ENCODE measurements at places on chromosomes 13 and 19.
A peak's percentile ranks its signal among the peaks of the same experiment; 100 is the strongest.

- no peaks in the 10 kb centered on the region for H3K36me3 ChIP-seq
- DNase-seq = no peak
- no peaks in the 10 kb centered on the region for H3K27me3 ChIP-seq
- no peaks in the 10 kb centered on the region for H3K4me1 ChIP-seq
- H3K4me3 ChIP-seq = no peak overlapping the region
- H3K27ac ChIP-seq = no peak overlapping the region
These were observed 81.0 kb downstream of the GPR12 start for GRCh38 chr13:26679411-26680122.

GRCh38 chr13:46348961-46349360 is 38.1 kb downstream of the RUBCNL start:
- no peaks in the 10 kb centered on the region for H3K27me3 ChIP-seq
- H3K4me3 ChIP-seq = no peak overlapping the region
- H3K4me1 ChIP-seq = no peaks in the 10 kb centered on the region
- no peak overlapping the region for H3K27ac ChIP-seq
- H3K36me3 ChIP-seq = no peaks in the 10 kb centered on the region

- no peak for DNase-seq
- H3K36me3 ChIP-seq = no peaks in the 10 kb centered on the region
- H3K4me1 ChIP-seq = no peaks in the 10 kb centered on the region
- H3K27me3 ChIP-seq = no peaks in the 10 kb centered on the region
These were observed 125.9 kb downstream of the MIPEP start for GRCh38 chr13:23763318-23763717.

DNA sequence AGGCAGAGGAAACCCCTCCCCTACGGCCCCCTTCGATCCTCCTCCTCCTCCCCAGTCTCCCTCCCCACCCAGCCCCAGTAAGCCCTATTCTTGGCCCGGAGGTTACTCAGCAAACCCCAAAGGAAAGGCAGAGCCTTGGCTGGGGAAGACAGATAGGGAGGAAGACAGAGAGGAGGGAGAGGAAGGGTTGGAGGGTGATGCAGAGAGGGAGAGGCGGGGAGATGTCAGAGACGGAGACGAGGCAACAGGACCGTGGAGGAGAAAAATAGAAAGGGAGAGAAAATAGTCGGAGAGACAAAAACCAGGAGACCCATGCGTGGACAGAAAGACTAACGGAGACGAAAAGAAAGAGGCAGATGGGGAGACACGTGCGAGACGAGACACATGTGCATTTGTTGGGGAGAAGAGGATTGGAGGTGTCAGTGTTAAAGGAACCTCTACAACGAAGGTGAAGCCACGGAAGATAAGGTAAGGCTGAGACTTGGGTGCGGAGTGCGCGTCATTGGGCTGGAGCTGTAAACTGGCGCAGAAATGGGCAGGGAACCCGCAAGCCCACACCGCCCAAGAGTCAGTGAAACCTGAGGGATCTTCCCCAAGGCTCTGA is 2.9 kb downstream of the TGFB1 start:
- no peak for DNase-seq
- peaks cover 8% of the 10 kb centered on the region for H3K4me1 ChIP-seq
- H3K27me3 ChIP-seq = no peaks in the 10 kb centered on the region
- H3K4me3 ChIP-seq = peak overlapping the region; percentile 91
- H3K36me3 ChIP-seq = no peaks in the 10 kb centered on the region

DNA sequence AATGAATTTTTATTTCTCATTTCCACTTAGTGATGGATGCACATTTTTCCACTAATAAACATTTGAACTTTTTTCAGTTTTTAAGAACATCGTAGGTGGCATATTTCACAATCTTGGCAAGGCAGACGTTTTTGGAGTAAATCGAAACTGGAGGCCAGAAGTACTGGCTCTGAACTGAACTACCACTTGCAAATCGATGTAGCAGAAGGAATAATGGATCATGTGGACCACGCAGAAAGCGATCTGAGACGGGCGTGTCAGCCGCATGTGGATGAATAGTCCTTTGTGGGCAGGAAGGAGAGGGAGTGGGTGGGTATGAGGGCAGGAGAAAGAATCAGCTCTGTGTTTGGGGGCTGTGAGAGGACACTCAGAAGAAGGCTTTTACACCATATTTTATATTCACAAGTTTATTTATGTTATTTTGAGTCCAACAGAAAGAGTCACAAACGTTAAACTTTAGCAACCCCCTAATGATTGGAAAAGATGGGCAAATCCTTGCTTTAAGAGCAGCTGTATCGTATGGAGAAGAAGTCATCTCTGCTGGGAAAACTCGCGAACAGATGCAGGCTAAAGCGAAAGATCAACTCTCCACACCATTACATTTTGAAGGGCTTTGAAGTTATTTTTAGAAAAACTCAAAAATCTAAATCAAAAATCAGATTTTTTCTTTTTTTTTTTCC is 90.5 kb downstream of the COL4A2 start:
- no peaks in the 10 kb centered on the region for H3K27me3 ChIP-seq
- no peak overlapping the region for H3K4me3 ChIP-seq
- no peaks in the 10 kb centered on the region for H3K4me1 ChIP-seq

- no peaks in the 10 kb centered on the region for H3K4me1 ChIP-seq
- DNase-seq = no peak
- H3K27ac ChIP-seq = no peak overlapping the region
- H3K36me3 ChIP-seq = no peaks in the 10 kb centered on the region
- no peak overlapping the region for H3K4me3 ChIP-seq
These were observed 26.6 kb downstream of the DNAJC3 start for GRCh38 chr13:95703576-95703975.

GRCh38 chr13:42740753-42741152 is 40.6 kb upstream of the FAM216B start:
- no peaks in the 10 kb centered on the region for H3K36me3 ChIP-seq
- no peaks in the 10 kb centered on the region for H3K27me3 ChIP-seq
- DNase-seq = no peak

- H3K4me3 ChIP-seq = peak overlapping the region; percentile 72
- peak; percentile 53 for DNase-seq
- peak overlapping the region; percentile 86 for H3K27ac ChIP-seq
- peaks cover 34% of the 10 kb centered on the region for H3K4me1 ChIP-seq
These were observed 28.5 kb downstream of the VAV1 start for GRCh38 chr19:6800991-6801484.

DNA sequence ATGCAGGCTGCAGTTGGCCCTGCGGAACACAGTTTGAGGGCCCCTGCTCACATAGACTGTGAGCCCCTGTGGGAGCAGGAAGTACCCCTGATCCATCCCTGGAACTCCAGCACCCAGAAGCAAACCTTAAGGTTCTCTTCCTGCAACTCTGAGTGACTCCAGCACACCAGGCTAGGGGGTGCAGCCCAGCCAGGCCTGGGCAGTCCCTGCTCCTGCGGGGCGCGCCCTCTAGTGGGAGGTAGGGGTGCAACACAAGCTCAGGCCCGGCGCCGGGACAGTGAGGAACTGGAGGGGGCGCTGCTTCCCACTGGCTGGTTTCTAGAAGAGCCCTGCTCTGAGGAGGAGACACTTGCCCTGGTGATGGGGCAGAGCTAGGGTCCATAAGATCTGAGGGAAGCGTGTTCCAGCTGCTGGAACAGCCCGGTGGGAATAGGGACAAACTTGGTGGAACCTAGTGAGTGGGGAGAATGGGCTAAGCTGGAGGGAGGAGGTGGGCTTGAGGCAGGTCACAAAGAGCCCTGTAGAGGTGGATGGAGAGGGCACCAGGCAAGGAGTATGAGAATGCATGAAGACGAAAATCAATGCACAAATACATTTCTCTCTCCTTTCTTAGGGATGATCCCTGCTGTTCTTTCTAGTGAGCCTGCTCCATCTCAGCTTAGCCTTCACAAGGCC is 5.0 kb downstream of the ZSCAN5A start:
- no peak overlapping the region for H3K27ac ChIP-seq
- no peak overlapping the region for H3K4me3 ChIP-seq
- DNase-seq = peak; percentile 63
- no peaks in the 10 kb centered on the region for H3K36me3 ChIP-seq
- H3K4me1 ChIP-seq = peaks cover 6% of the 10 kb centered on the region
- H3K27me3 ChIP-seq = no peaks in the 10 kb centered on the region

DNA sequence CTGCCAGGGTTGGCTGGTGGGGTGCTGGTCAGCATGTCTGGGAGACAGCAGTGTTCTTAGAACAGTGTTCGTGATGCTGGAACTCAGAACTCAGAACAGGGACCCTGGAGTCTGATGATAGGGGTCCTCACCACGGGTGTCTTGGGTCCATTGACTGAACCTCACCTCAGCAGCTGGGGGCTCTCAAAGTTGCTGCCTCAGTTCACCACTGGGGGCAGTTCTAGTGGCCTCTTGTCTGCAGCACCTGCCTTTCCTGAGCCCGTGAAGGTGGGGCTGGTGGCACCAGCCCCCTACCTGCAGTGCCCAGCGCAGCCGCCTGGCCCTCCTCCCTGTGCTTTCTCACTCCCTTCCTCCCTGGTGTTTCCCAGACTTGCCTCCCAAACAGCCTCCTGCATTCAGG is 28.5 kb downstream of the SAFB start:
- no peak overlapping the region for H3K27ac ChIP-seq
- peaks cover 67% of the 10 kb centered on the region for H3K36me3 ChIP-seq
- H3K4me3 ChIP-seq = no peak overlapping the region
- no peaks in the 10 kb centered on the region for H3K27me3 ChIP-seq

DNA sequence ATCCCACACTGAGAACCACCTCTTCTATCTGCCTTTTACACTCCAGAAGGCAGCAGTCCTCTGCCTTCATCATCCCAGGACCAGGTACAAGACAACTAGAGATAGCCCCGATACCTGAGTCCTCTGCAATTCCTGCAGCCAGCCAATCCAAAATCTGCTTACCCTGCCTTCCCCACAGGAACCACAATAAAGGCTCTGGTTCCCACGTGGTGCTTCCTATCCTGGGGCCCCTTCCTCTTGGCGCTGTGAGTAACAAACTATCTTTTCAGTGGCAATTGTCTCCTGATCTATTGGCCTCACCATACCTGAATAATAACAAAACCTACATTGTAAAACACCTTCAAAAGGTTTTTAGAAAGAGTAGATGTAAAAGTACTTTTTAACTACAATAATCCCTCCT is 63.1 kb downstream of the ZDHHC20 start:
- no peak overlapping the region for H3K27ac ChIP-seq
- no peaks in the 10 kb centered on the region for H3K36me3 ChIP-seq
- DNase-seq = no peak
- H3K4me1 ChIP-seq = no peaks in the 10 kb centered on the region
- no peak overlapping the region for H3K4me3 ChIP-seq

GRCh38 chr13:27266917-27267316 is 3.7 kb upstream of the RASL11A start:
- no peaks in the 10 kb centered on the region for H3K36me3 ChIP-seq
- H3K4me1 ChIP-seq = no peaks in the 10 kb centered on the region
- no peak overlapping the region for H3K4me3 ChIP-seq
- no peak for DNase-seq

DNA sequence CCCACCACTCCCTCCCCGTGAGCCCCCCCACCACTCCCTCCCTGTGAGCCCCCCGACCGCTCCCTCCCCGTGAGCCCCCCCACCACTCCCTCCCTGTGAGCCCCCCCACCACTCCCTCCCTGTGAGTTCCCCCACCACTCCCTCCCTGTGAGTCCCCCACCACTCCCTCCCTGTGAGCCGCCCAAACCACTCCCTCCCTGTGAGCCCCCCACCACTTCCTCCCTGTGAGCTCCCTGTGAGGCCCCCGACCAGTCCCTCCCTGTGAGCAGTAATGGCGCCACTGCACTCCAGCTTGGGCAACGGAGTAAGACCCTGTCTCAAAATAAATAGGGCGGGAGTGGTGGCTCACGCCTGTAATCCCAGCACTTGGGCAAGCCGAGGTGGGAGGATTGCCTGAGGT is 9.9 kb downstream of the ABCA7 start:
- no peaks in the 10 kb centered on the region for H3K4me1 ChIP-seq
- H3K27me3 ChIP-seq = no peaks in the 10 kb centered on the region
- H3K36me3 ChIP-seq = no peaks in the 10 kb centered on the region
